T-helper 17 cell (primary cell): ENCODE measurements at places on chromosomes 7 and 10.
A peak's percentile ranks its signal among the peaks of the same experiment; 100 is the strongest.

DNA sequence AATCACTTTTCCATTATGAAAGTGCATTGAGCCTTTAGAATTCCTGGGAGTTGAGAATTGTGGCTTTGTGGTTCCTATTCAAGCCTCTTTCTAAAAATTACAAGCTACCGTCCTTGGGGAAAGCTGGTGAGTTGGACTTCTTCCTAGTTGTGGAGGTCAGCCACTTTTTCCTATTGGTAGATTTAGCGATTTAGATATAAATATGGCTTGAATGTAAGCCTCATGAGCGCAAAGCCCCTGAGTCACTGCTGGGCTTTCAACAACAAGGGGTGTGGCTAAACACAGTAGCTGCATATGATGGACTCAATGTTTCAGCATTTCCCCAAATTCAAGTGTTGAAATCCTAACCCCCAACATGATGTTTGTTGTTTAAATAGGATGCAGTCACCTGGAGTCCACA, 150.0 kb upstream of the IGFBP3 start:
- H3K4me3 ChIP-seq, result no peak overlapping the region
- no peaks in the 10 kb centered on the region for H3K27me3 ChIP-seq
- H3K27ac ChIP-seq, result no peak overlapping the region
- no peaks in the 10 kb centered on the region for H3K36me3 ChIP-seq
- no peak for DNase-seq

GRCh38 chr7:2792235-2792634, 51.9 kb downstream of the GNA12 start:
- peaks cover 18% of the 10 kb centered on the region for H3K36me3 ChIP-seq
- H3K4me1 ChIP-seq, result peaks cover 8% of the 10 kb centered on the region
- no peak for DNase-seq
- H3K27me3 ChIP-seq, result no peaks in the 10 kb centered on the region

DNA sequence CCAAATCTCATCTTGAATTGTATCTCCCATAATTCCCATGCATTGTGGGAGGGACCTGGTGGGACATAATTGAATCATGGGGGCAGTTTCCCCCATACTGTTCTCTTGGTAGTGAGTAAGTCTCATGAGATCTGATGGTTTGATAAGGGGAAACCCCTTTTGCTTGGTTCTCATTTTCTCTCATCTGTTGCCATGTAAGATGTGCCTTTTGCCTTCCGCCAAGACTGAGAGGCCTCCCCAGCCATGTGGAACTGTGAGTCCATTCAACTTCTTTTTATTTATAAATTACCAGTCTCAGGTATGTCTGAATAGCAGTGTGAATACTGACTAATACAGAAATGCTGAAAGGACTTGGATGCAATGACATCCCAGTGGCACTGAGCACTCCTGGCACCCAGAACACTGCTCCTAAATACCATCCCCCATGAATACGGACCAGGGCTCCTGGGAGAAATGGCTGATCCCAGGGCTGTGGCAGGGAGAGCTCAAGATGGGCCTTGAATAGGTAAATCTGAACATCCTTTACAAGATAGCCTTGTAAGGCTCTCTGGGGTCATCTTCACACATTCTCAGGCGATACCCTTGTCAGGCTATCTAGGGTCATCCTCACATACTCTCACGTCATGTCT, 19.4 kb downstream of the ZFAND2A start:
- no peaks in the 10 kb centered on the region for H3K36me3 ChIP-seq
- peaks cover 9% of the 10 kb centered on the region for H3K4me1 ChIP-seq
- H3K27me3 ChIP-seq, result no peaks in the 10 kb centered on the region

DNA sequence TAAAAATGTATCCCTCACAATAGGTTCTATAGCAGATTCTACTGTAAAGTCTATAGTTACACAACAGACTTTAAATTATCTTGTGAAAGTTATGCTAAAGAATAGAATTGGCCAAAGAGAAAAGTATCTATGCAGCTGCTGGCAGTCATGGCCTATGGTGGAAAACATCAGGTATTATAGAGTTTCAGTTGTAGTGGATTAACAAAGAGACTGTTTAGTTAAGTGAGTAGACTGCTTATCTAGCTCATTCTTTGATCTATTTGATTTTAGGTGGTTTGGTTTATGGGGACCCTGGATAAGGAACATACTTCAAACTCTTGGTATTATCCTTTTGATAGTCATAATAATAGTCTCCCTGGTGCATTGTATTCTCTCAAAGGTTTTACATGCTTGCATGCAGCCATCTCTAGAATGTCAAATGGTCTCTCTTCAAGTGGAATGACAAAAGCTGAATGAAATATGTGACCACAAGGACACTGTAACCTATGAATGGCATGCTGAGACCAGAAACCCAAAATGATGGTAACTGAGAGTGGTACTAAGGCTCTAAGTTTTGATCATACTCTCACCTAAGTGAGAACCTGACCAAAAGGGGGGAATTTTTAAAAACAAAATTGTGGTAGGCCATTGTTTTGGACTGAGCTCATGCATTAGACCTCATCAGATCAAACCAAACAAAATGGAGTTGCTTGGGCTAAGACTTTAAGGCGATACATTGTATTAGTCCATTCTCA, 54.9 kb upstream of the NAMPT start:
- H3K27me3 ChIP-seq, result no peaks in the 10 kb centered on the region
- no peak overlapping the region for H3K27ac ChIP-seq
- peaks cover under 1% of the 10 kb centered on the region for H3K4me1 ChIP-seq
- DNase-seq, result no peak
- H3K36me3 ChIP-seq, result peaks cover 2% of the 10 kb centered on the region
- no peak overlapping the region for H3K4me3 ChIP-seq

GRCh38 chr7:142066536-142066935, 45.0 kb upstream of the MGAM2 start:
- no peaks in the 10 kb centered on the region for H3K4me1 ChIP-seq
- H3K36me3 ChIP-seq, result no peaks in the 10 kb centered on the region
- H3K27me3 ChIP-seq, result peaks cover 24% of the 10 kb centered on the region
- H3K4me3 ChIP-seq, result no peak overlapping the region
- DNase-seq, result no peak

- H3K27ac ChIP-seq, result peak overlapping the region; percentile 97
- peaks cover 15% of the 10 kb centered on the region for H3K36me3 ChIP-seq
- no peak for DNase-seq
- H3K4me3 ChIP-seq, result peak overlapping the region; percentile 92
- H3K27me3 ChIP-seq, result no peaks in the 10 kb centered on the region
Measured at GRCh38 chr10:80486785-80487420, 32.8 kb downstream of the TSPAN14 start.
